Uterus (tissue), 4 donors: ENCODE measurements at places on chromosomes 11 and 22. TPM values are rescaled to one million over a fixed set of nuclear protein-coding genes. Genes with fewer than 3 reads are reported as not detected.

MS4A2 gene
- total RNA-seq = 0.62 TPM

PLAAT5 gene
- 3.7 TPM for total RNA-seq

DENND6B gene
- 2.9 TPM for total RNA-seq

PLCB3 gene
- total RNA-seq = 23.2 TPM

CHRDL2 gene
- 115 TPM for total RNA-seq

IFITM10 gene
- total RNA-seq = not detected

C1QTNF4 gene
- total RNA-seq = 14.3 TPM
